Activated naive CD4-positive, alpha-beta T cell treated with anti-CD3 and anti-CD28 coated beads, Interleukin-2, amount 50 U/mL, for 72 hours (primary cell): ENCODE measurements at places on chromosomes 6 and 20. TPM values are rescaled to one million over a fixed set of nuclear protein-coding genes. Genes with fewer than 3 reads are reported as not detected.

Gene TREM1
- not detected for total RNA-seq

Gene PPP1R16B
- 80.4 TPM for total RNA-seq

Gene MEI4
- total RNA-seq, result not detected

Gene TNFAIP3
- total RNA-seq, result 268 TPM

Gene TBXT
- total RNA-seq, result not detected

Gene SALL4
- 0.12 TPM for total RNA-seq

Gene HUS1B
- 1.6 TPM for total RNA-seq

GRCh38 chr6:169853196-169854082 is 102.0 kb downstream of the ERMARD start:
- no peak for DNase-seq

- no peak for DNase-seq
These were observed 158.5 kb downstream of the FLRT3 start for GRCh38 chr20:14178952-14179351.

DNA sequence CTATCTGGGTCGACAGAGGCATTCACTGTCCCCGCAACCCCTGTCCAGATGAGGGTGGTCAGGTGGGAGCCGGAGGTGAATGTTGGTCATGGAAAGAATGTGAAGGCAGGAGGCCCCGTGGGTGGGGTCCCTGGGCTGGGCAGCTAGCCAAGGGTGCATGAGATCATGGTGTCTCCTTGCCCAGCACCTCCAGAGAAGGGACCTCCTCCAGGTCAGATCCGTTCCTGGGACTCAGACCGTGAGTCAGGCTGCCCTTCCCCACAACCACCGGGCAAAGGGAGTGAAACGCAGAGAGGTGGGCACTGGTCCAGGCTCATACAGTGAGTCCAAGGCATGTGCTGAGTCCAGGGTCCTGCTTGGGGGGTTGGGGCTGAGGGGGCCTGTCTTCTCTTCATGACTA is 3.5 kb downstream of the FOXS1 start:
- DNase-seq, result no peak

- no peak for DNase-seq
These were observed 33.0 kb downstream of the METTL24 start for GRCh38 chr6:110325197-110325596.

DNA sequence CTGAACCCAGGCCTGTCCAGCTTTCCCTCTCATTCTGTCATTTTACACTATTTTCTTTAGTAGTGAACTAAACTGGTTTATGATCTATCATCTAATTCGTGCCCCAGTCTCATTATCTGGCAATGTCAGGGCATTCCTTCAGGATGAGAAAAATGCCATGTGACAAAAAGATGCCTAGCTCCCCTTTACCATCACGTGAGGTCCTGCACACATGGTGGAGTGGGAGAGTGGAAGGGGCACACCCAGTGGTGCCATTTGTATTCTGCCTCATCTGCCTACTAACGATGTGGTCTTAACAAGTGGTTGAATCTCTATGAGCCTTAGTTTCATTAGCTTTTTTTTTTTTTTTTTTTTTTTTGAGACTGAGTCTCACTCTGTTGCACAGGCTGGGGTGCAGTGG is 41.2 kb downstream of the CDC5L start:
- no peak for DNase-seq

- DNase-seq, result no peak
These were observed 26.3 kb upstream of the OLIG3 start for GRCh38 chr6:137520520-137520919.

GRCh38 chr20:46894971-46895905 is 595 bp downstream of the EYA2 start:
- no peak for DNase-seq

- no peak for DNase-seq
These were observed 19.5 kb downstream of the ZNF311 start for GRCh38 chr6:28985462-28986164.

DNA sequence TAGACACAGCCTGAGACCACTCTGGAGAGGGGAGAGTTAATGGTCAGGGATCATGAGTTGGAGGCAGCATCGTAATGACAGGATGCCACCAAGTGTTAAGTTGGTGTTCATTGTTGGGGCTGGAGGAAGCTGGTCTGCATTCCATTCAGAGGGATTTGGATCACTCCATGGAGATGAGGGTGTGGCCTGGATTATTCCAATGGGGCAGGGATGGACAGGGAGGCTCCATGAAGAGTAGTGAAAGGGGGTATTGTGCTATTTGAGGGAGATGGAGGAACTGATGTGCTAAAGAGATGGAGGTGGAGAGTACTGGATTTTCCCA is 1.1 kb downstream of the SAPCD1 start:
- no peak for DNase-seq

- DNase-seq, result no peak
These were observed 83.0 kb downstream of the TMEM242 start for GRCh38 chr6:157240059-157240959.

DNA sequence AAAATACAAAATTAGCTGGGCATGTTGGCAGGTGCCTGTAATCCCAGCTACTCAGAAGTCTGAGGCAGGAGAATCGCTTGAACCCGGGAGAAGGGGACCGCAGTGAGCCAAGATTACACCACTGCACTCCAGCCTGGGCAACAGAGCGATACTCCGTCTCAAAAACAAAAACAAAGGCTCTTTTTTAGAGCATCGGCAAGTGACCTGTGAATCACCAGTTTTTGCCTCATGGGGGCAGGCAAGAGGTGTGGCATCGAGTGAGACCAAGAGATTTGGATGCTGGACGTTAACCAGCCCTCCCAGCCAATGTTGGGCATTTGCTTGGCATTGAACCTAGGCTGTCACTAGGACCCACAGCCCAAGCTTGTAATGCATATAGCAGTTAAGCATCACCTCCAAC is 14.6 kb upstream of the CDK5RAP1 start:
- DNase-seq, result no peak

DNA sequence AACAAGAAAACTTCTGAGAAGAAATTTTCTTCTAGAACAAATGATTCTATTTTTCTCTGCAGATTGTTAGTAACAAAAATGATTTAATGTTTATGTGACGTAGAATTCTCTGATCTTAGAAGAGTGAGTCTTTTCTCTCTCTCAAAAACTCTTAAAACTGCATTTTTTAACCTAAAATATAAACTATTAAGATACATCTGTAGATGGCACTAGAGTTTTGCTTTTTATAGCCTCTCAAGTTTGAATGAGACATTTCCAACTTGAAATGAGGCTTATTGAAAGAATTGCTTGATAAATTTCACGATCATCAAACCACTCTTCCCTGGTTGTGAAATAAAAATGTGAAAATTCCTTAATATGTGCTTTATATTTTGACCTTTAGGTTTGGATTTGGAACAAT is 53.8 kb downstream of the PHF3 start:
- no peak for DNase-seq
